ENCODE measurements at places on chromosomes 12 and 14.

DNA sequence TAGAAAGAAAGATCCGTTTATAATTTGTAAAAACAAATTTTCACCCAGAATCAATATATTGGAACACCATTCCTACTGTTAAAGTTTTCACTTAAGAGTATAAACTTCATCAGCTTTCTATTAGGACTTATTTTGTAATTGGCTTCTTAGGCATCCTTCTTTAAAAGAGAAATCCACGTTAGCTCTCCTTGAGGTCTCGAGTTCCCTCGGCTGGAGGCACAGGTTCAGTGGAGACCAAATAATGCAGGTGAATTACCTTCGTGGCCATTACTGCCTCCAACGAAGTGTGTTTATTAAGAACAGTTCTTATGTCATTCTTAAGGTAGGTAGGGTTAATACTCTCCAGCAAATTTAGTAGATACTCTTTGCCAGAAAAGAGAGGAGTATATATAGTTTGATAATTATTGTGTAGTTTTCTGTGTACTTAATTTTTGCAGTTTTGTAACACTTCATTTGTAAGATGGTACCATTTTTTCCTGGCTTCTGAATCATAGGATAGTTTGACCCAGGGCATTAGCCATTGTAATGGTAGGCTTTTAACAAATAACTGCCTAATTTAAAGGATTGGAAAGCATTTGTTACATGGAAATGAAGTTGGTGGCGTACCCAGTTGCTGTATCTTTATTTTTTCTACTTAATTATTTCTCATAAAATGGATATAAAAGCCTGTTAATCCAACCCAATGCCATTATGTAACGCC, 2.2 kb downstream of the CALM1 start:
- no peak for DNase-seq

- no peak for DNase-seq
Observed at GRCh38 chr12:6912164-6912935, 2.0 kb upstream of the ENO2 start.

- no peak for DNase-seq
Observed at GRCh38 chr12:63980211-63980610, 135.7 kb downstream of the SRGAP1 start.

- no peak for DNase-seq
Observed at GRCh38 chr14:22812744-22813143, 2.5 kb downstream of the SLC7A7 start.

- no peak for DNase-seq
Observed at GRCh38 chr12:1702713-1703112, 11.8 kb downstream of the ADIPOR2 start.

- DNase-seq: no peak
Observed at GRCh38 chr12:41433460-41433859, 245.3 kb downstream of the PDZRN4 start.

- DNase-seq: no peak
Observed at GRCh38 chr14:87679866-87680265, 313.1 kb downstream of the GALC start.

DNA sequence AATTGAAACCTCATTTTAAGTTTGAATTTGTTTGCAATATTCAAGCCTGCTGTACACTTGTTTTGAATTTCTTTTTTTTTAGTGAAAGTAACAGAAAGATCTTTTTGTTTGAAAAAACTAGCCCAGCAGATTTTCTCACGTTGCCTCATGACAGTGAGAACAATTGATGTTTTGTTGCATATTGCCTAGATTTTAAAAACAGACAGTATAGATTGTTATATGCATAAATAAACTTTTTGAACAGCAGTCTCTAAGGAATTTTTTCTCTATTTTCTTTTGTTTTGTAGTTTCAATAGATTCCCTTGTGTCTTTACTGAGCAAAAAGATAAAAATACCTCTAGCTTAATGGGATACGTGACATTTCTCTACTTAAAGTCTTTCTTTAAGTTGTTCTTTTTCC, 15.4 kb downstream of the OR6C6 start:
- DNase-seq: no peak

- DNase-seq: no peak
Observed at GRCh38 chr12:47730341-47730744, 5.1 kb upstream of the ENDOU start.

GRCh38 chr12:121713793-121714192, 1.2 kb downstream of the TMEM120B start:
- no peak for DNase-seq

- no peak for DNase-seq
Observed at GRCh38 chr14:33414041-33414440, 475.4 kb downstream of the NPAS3 start.

DNA sequence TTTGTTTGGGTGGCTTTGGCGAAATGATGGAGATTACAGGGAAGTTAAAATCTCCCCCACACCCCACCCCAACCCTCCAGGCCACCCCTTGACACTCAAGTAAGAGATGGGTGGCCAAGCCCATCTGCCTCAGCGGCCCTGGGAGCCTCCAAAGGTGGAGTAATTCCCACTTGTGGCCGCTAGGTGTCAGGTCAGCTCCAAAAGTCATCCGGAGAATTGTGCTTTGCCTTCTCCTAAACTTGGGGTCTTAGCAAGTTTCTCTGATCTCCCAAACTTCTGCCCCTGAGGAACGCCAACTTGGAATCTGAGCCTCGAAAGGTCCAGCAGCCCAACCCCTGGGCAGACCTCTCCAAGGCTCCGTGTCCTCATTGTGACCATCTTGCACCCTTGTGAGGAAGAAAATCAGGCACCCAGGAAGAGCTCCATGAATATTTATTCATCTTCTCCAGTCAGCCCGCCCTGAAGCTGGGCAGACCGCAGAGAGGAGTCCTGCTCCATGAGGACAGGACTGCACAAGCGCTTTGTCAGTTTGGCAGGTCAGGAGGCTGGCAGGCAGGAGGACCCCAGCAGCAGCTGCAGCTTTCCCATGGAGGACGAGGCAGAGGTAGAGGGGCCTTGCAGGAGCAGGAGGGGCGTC, 46.7 kb downstream of the LRRC74A start:
- DNase-seq: peak; percentile 73

- no peak for DNase-seq
Observed at GRCh38 chr12:131204416-131205274, 250.9 kb downstream of the ADGRD1 start.

DNA sequence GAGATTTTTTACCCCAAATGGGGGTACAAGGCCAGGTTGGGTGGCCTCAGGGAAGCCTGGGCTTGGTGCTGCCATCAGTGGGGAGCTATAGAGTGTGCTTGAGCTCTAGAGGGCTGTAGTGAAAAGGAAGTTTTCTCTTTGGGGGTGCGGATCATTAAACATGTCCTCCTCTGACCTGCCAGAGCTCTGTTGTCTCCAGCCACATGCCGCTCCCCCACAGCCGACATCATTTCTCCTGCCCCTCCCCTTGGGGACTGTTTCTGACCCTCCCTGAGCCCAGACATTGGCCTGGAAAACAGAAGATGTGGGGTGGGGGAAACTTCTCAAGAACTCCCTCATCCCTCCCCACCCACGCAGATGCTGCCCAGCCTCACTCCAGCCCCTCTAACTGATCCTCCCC, 25.3 kb downstream of the DTX1 start:
- DNase-seq: no peak

GRCh38 chr12:99495799-99496198, 151.8 kb upstream of the GARIN6 start:
- no peak for DNase-seq

DNA sequence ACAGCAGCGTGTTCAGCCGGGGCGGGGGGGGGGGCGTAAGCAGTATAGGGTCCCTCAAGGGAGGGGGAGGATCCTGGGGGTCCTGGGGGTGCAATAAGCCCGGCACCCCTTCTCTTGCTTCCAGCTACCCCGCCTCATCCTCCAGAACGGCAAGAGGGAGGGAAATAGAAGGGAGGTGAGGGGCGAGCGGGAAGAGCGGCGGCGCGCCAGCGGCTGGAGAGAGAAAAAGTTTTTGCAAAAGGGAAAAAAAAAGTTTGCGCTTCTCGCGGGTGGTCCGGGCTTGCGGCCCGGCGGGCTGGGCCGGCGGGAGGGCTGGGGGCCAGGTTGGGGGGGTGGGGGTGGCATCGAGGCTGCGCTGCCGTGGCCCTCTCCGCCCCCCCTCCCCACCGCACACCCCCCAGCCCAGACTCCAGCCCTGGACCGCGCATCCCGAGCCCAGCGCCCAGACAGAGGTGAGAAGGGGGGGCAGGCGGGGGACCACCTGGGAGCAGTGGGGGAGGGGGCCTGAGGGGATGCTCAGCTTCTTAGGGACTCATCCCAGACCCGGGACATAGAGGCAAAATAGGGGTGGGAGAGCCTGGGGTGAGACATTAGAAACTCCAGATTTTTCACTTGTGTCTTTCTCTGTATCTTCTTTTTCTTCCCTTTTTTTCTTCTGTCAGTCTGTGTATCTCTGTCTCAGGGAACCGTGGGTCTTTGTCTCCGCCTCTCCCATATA, at the start of gene GLI1:
Gene GLI1, plus strand, starts transcription at position 36 of the 718 bp plus-strand sequence. CDS start 3,907 bp downstream, outside the sequence.
- no peak for DNase-seq

- no peak for DNase-seq
Observed at GRCh38 chr14:49703965-49704364, 11.0 kb downstream of the KLHDC1 start.

GRCh38 chr12:91801048-91801447, 344.6 kb downstream of the BTG1 start:
- no peak for DNase-seq

DNA sequence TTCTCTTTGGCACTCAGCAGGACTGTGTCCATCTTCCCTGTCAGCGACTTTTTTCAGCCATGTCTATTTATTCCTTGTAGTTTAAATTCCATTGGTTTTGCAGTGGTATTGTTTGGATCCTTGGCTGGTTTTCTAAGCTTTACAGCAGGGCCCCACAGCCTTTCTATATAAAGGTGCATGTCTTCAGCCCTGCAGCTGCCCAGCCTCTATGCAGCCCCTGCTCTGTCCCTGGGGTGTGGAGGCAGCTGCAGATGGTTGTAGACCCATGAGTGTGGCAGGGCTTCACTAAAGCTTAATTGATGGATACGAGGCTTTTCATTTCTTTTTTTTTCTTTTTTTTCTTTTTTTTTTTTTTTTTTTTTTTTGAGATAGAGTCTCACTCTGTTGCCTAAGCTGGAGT, 29.7 kb downstream of the SFSWAP start:
- no peak for DNase-seq

DNA sequence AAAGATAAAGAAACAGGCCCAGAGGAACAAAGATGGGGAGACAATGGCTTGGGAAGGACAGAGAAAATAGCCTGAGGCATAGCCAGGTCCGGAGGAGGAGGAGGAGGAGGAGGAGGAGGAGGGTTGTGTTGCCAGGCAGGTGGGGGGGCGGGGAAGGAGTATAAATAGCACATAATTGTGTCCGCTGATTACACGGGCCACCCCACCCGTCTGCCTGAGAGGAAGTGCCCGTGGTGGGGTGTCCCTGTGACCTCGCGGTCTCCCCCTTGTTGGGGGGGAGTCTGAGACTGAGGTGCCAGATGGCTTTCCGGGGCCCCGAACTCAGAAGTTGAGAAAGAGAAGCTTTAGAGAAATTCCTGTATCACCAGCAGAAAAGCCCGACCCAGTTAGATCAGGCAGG, 1.9 kb upstream of the SP7 start:
- no peak for DNase-seq

- no peak for DNase-seq
Observed at GRCh38 chr12:18192119-18192518, 69.2 kb upstream of the PIK3C2G start.

- no peak for DNase-seq
Observed at GRCh38 chr14:105852378-105853088, 326.1 kb downstream of the TMEM121 start.

Measured in hematopoietic multipotent progenitor cell treated with erythropoietin and hydrocortisone succinate and interleukin-3 and kit ligand, for 17 days (in vitro differentiated cells).